ENCODE measurements at places on chromosomes 6 and 20.

DNA sequence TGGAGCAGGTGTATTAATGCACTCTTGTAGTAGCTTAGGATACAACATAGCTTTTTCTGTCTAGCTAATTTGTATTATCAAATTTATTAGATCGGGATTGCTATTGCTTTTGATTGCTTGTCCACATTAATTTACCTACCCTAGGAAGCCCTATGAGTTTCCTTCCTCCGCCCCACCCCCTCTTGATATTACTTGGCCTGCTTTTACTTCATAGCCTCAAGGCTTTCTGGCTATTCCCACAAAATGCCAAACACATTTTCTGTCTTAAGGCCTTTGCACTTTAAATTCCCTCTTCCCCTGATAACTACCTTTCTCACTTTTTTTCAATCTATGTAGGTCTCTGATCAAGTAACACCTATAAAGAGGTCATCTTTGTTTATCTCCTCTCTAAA, 99.1 kb upstream of the PRSS16 start:
- no peak for DNase-seq

GRCh38 chr6:8110725-8111124, 8.4 kb upstream of the EEF1E1 start:
- no peak for DNase-seq

DNA sequence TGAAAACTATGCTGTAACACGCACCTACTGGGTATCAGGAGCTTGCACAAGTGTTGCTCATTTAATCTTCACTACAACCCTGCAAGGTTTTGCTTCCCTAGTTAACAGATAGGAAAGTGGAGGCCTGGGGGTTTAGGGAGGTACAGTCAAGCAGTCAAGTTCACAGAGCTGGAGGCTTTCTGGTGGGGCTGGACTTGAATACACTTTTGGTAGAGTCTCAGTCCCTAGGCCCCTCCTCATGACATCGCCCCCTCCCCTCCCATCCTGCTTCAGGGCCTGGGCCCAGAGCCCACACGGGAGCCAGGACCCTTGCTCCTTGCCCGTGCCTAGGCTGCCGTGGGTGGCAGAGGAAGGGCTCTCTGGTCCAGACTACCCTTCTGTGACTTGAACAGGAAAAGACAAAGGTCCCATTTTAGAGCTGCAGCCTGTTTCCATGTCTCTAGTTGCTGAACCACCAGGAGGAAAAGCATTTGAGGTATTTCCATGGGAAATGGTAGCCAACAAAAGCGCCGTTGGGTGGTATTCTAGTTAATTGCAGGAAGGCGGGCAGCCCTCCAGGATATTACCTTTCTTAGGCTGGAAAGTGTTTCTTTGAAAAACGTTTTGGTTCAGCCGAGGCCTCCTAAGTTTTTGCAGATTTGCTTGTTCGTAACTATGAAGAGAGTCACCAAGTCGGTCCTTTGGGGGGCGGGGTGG, 84.9 kb downstream of the CDC5L start:
- no peak for DNase-seq

DNA sequence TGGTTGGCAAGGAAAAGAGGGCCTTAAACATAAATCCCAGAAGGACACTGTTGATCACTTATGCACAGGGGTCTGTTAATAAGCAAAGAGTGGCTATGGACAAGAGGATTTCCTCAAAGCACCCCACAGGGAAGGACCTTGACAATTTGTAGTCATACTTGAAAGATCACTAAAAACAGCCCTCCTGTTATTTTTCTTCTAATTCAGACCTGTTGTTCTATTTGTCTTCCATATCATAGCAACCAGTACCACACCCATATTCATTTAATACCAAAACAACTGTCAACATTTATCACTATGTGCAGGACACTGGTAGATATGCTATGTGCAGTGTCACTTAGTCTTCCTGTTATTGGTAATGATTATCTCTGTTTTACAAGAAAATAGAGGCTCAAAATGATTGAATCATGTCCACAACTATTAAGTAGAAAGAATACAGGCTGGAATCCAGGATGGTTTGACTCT, 3.2 kb upstream of the DYNLRB1 start:
- no peak for DNase-seq

DNA sequence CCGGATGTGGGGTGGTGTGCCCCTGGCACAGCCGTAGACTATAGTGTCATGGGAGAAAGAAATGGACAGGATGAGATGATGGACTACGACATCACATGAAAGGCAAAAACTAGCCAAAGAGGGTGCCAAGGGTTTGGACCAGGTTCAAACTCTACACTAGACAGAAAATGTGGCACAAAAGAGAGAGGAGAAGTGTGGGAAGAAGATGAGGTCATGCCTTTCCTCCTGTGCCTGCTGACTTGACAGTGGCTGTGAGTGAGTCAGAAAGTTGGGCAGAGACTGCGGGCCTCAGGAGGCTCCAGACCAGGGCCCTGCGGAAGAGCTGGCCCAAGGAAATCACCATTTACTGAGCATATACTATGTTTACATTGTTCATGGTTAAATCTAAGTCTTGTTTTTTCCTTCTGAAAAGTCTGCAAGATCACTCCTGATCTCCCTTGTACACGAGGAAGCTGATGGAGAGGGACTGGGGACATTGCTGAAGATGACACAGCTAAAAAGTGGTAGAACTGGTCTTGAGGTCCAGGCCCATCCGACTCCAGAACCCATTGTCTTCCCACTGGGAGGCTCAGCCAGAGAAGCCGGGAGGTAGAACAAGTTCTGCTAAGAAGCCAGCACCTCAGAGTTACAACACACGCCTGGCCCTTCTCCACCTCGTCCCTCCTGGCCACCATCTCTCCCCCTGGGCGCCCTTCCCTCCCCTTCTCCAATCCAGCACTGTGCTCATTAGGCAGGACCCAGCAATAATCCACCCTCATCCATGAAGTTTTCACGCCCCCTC, 35.6 kb downstream of the CNKSR3 start:
- DNase-seq, result peak; percentile 79

GRCh38 chr20:34922654-34923381, 32.8 kb downstream of the GSS start:
- DNase-seq, result peak; percentile 56

DNA sequence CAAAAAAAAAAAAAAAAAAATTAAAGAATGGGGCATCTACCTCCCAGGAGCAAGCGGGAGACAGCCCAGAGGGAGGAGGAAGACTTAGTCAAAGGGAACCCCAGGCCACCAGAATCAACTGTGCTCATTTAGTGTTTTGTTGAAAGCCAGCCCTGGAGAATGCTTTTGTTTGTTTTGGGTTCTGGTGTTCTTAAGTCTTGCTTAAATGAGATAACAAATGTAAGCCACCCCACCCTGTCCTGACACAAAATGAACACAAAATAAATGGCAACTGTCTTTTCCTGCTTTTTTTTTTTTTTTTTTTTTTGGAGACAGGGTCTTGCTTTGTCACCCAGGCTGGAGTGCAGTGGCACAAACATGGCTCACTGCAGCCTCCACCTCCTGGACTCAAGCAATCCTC, 165.0 kb upstream of the JARID2 start:
- no peak for DNase-seq

DNA sequence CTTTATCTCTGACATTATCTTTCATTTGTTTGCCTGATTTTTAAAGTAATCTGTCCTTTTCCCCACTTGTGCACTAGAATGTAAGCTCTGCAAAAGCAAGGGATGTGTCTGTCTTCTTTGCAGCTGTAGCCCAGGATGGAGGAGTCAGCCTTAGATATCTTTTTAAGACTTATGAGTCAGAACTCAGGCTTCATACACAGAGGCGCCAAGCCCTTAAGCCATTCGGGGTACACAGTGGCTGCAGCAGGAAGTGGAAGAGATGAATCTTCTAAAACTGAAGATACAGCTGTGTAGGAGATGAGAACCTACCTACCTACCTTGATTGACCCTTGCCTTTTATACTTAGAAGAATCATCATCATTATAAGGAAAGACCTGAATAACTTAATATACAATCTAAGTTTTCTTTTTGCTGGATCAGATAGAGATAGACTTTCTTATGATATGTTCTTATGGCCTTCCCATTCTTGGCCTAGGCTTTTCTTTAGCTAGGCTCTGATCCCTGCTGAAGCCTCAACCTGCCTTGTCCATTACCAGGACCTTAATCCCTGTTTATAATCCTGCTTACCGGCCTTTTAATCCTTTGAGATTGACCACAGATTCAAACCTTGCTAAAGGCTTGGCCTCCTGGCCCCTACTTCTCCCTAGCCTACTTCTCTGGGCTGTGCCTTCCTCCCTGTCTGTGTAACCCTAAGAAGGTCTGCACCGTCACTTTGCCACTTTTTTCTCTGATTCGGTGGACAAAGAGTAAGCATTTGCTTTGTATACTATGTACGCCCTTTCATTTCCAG, 304.5 kb downstream of the PRL start:
- peak; percentile 31 for DNase-seq

GRCh38 chr20:57748601-57749130, 38.9 kb upstream of the PMEPA1 start:
- DNase-seq, result peak; percentile 95

DNA sequence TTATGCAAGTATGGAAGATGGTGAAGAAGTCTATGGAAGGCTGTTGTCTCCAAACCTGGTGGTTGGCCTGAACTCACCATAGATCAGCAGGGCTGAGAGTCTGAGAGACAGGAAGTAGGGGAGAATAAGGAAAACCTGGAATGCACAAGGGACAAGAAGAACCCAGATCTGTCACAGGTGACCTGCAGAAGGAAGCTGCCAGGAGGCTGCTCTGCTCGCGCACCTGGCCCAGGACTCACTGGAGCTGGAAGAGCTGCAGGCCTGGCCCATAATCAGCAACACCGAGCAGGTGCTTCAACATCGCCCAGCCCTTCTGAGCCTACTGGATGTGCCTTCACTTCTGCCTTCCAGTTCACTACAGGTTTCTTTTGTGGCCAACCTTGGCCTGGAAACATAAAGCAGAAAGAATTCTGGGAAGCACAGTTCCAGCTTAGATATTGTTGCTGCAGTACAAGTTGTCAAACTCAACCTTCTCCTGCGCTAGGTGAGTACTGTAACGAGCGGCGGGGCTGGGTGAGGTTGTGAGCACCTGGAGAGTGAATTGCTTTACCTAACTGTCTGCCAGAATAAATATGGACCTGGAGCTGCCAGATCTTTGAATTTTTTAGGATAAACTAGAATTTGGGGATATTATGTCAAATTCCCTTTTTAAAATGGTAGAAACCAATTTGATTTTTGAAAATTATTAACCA, 82.4 kb downstream of the CDH26 start:
- no peak for DNase-seq

- DNase-seq, result no peak
These were observed 23.0 kb downstream of the IL17F start for GRCh38 chr6:52221302-52221701.

- DNase-seq, result peak; percentile 1
These were observed 231.4 kb downstream of the GJA1 start for GRCh38 chr6:121666814-121667213.

DNA sequence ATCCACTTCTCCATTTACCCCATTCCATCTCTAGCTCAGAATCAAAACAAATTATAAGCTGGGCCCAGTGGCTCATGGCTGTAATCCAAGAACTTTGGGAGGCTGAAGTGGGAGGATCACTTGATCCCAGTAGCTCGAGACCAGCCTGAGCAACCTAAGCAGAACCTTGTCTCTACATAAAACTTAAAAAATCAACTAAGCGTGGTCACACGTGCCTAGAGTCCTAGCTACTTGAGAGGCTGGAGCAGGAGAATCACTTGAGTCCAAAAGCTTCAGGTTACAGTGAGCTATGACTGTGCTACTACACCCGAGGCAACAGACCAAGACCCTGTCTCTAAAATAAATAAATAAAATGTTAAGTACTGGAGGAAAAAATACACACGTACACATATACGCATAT, 74.7 kb upstream of the RUNX2 start:
- no peak for DNase-seq

- no peak for DNase-seq
These were observed 436.8 kb downstream of the HAO1 start for GRCh38 chr20:7503501-7503900.

- no peak for DNase-seq
These were observed 80.4 kb upstream of the RIPOR2 start for GRCh38 chr6:25016014-25016720.

GRCh38 chr20:61120595-61121515, 131.2 kb upstream of the CDH4 start:
- peak; percentile 15 for DNase-seq

- DNase-seq, result no peak
These were observed 2.0 kb upstream of the LGSN start for GRCh38 chr6:63321821-63322220.

GRCh38 chr6:148313488-148313887, 29.1 kb upstream of the SASH1 start:
- no peak for DNase-seq

GRCh38 chr6:17156112-17156921, 54.5 kb downstream of the STMND1 start:
- DNase-seq, result peak; percentile 45

GRCh38 chr6:163943607-163944385, 529.3 kb downstream of the QKI start:
- no peak for DNase-seq

DNA sequence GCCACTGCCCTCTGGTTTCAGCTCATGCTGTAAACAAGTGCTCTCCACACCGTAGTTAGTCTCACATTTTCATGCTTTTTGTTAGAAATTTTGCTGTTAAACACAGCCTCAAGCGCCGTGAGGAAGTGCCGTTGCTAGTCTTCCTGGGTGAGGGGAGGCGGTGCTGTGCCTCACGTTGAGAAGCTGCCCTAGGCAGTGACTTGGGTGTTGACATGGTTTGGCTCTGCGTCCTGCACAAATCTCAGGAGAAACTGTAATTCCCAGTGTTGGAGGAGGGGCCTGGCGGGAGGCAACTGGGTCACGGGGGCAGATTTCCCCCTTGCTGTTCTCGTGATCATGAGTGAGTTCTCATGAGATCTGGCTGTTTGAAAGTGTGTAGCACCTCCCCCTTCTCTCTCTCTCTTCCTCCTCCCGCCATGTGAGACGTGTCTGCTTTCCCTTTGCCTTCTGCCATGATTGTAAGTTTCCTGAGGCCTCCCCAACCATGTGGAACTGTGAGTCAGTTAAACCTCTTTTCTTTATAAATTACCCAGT, 95.8 kb downstream of the ERMARD start:
- no peak for DNase-seq

DNA sequence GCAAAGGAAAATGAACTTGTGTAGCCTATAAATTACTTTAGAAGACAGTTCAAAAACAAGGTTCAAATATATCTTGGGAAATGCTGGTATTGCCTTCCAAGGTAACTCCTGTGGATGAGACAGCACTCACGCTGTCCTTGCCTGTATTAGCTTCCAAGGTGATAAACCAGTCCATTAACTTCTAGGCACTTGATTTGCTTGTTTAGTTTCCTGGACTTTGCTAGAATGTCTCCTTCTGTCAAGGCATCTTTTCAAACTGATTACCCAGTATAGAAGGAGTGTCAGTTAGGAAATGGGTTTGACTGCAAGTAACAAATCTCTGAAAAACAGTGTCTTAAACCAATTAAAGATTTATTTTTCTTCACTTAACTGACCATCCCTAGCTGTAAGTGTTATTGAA, 103.4 kb upstream of the SLC22A23 start:
- no peak for DNase-seq

DNA sequence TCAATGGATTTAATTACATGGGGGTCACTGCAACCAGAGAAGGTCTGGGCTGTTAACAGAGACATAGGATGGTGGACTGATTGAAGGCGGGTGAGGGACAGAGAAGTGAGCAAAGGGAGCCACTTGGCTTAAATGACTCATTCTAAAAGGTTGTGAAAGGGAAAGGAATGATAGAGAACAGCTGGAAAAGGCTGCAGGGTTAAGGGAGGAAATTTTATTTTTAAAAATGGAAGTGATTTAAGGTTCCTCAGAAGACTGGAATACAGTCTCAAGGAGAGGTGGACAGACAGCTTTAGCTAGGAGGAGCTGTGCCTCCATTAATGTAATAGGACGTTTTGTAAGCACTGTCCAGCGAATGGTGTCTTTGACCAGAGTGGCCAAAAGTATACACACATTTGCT, 46.7 kb downstream of the RGS17 start:
- DNase-seq, result no peak
